Right atrium auricular region (tissue), 2 donors: ENCODE measurements at places on chromosomes 2 and 18.

DNA sequence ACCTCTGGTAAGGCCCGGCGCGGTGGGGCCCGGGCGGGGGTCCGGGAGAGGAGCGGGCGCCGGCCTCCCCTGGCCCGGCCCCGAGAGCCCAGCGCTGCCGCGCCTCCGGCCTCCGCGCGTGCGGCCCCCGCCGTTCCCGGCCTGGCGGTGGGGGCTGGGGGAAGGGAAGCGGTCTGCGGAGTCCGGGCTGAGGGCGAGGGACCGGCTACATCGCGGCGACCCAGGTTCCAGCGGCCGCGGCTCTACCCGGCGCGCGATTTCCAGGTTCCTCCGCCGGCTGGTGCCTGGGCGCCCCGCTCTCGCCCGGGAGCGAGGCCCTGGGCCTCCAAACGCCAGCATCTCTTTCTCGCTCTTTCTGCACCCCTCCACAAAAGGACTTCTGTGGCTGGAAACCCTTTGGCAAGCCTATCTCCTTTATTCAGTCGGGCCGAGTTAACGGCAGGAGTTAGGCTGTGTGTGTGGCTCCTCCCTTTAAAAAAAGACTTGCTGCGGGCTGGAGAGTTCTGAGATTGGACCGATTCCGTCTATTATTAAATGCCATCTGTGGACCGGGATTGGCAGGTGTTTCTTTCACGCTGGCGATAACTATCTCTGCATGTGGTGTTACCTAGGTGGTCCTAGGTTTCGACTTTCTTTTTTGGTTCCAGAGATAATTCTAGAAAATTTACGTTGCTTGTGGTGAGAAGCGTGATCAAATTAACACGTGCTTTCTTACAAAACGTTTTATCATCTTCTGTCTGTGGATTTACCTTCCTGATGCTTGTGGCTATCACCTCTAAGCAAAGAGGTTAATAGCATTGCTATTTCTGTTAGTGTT is 592 bp downstream of the ME2 start:
- H3K27ac ChIP-seq: peak overlapping the region; percentile 97
- H3K27me3 ChIP-seq: no peaks in the 10 kb centered on the region
- no peaks in the 10 kb centered on the region for H3K4me1 ChIP-seq

- no peaks in the 10 kb centered on the region for H3K36me3 ChIP-seq
- H3K4me3 ChIP-seq: peak overlapping the region; percentile 52
Observed at GRCh38 chr2:54709336-54709809, 14.1 kb upstream of the EML6 start.

DNA sequence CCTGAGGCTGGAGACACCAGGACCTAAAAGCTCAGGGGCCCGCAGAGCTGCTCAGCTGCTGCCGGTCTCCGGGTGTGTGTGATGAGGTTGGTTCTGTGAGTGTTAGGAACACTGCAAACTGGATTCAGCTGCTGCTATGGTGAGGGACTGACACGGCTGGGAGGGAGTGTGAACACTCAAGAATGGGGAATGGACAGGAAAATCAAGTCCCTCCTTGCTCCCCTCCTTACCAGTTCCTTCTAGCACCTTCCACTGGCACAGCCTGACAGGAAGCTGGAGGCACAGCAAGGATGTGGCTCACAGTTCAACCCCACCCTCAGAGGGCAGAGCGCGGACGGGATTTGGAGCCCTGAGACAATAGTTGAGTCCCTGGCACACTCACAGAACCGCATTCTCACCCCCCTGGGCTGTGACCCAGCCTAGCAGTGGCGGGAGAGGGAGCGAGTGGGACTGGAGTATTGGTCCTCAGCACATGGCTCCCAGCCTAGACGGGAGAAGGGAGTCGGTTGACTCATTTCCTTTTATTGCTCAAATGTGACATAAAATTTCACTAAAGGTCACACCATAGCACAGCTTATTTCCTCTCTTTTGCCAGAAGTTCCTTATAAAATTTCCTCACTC is 42.5 kb downstream of the LRRC30 start:
- H3K36me3 ChIP-seq: no peaks in the 10 kb centered on the region
- H3K27me3 ChIP-seq: no peaks in the 10 kb centered on the region
- peaks cover 15% of the 10 kb centered on the region for H3K4me1 ChIP-seq
- peak overlapping the region; percentile 70 for H3K27ac ChIP-seq
- peak; percentile 91 for DNase-seq
- no peak overlapping the region for H3K4me3 ChIP-seq

DNA sequence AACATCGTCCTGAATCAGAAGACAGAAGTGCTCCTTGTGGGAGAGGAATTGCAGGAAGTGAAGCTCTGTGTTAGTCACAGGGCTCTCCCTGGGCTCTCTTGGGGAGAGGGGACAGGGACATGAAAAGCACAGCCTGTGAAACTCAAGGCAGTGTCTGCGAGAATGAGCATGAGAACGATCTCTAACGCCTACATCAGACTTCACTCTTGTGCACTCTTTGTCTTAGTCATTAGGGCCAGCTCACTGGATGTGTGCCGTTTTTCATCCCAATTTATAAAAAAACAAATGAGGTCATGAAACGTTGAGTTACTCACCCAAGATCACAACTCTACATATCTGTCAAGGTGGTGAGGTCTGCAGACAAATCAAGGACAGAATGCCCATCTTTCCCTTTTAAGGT is 27.0 kb upstream of the TWIST2 start:
- no peak overlapping the region for H3K4me3 ChIP-seq
- no peaks in the 10 kb centered on the region for H3K4me1 ChIP-seq
- no peaks in the 10 kb centered on the region for H3K27me3 ChIP-seq
- H3K36me3 ChIP-seq: no peaks in the 10 kb centered on the region
- DNase-seq: no peak

- H3K4me3 ChIP-seq: no peak overlapping the region
- DNase-seq: no peak
- H3K4me1 ChIP-seq: no peaks in the 10 kb centered on the region
- H3K27me3 ChIP-seq: no peaks in the 10 kb centered on the region
- H3K27ac ChIP-seq: no peak overlapping the region
Observed at GRCh38 chr2:100980046-100980445, 22.0 kb upstream of the RPL31 start.

DNA sequence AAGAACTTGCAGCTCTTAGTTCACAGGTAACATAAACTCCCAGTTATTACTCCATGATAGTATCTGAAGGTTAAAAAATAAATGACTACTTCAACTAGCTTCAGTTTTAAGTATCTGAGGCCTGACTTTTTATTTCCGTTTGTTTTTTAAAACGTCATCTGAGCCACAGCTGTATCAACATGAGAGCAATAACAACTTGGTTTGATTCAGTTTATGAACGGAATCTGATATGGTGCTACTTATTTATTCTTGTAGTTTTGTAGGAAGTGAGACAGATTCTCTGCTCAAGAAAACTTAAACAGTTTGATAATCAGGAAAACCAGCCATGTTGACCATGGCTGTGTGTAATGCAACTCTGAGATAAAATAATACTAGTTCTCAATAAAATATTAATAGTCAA is 34.9 kb downstream of the NAB1 start:
- DNase-seq: no peak
- no peak overlapping the region for H3K4me3 ChIP-seq
- H3K4me1 ChIP-seq: no peaks in the 10 kb centered on the region
- H3K27me3 ChIP-seq: no peaks in the 10 kb centered on the region
- no peak overlapping the region for H3K27ac ChIP-seq

- peak overlapping the region; percentile 68 for H3K27ac ChIP-seq
- no peaks in the 10 kb centered on the region for H3K27me3 ChIP-seq
- DNase-seq: peak; percentile 68
- H3K36me3 ChIP-seq: no peaks in the 10 kb centered on the region
- H3K4me1 ChIP-seq: no peaks in the 10 kb centered on the region
Observed at GRCh38 chr2:105406221-105406620, 7.4 kb upstream of the FHL2 start.

- DNase-seq: no peak
- no peaks in the 10 kb centered on the region for H3K27me3 ChIP-seq
- peaks cover 32% of the 10 kb centered on the region for H3K36me3 ChIP-seq
- H3K4me3 ChIP-seq: no peak overlapping the region
Observed at GRCh38 chr2:127712999-127713398, 11.7 kb downstream of the SFT2D3 start.

DNA sequence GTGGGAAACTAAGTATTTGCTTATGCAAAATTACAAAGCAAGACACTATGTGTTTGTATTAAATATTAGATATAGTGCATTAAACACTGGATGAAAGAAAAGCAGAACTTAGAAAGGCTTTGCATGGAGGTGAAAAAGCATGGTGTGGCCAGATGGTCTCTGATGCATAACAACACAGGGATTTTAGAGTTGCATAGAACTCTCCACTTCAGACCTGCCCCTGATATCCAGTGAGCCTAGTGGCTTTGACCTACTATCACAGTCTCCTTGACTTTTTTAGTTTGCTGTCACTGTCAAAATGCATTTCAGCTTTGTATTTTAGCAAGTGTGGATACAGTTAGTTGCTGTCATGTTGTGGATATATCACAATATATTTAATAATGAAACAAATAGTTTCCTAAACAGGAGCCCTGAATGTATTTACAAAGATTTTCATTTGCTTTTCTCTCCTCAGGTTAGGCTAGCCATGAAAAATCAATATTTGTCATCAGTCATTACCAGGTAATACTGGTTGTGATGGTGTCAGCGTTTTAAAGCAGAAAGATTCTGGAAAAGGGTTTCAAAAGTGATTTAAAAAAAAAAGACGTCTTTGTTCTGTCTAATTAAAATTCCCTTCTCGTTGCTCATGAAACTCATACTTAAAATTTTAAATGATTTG is 5.2 kb downstream of the CSRNP3 start:
- H3K27ac ChIP-seq: no peak overlapping the region
- DNase-seq: no peak
- H3K36me3 ChIP-seq: no peaks in the 10 kb centered on the region
- no peaks in the 10 kb centered on the region for H3K4me1 ChIP-seq
- no peak overlapping the region for H3K4me3 ChIP-seq

DNA sequence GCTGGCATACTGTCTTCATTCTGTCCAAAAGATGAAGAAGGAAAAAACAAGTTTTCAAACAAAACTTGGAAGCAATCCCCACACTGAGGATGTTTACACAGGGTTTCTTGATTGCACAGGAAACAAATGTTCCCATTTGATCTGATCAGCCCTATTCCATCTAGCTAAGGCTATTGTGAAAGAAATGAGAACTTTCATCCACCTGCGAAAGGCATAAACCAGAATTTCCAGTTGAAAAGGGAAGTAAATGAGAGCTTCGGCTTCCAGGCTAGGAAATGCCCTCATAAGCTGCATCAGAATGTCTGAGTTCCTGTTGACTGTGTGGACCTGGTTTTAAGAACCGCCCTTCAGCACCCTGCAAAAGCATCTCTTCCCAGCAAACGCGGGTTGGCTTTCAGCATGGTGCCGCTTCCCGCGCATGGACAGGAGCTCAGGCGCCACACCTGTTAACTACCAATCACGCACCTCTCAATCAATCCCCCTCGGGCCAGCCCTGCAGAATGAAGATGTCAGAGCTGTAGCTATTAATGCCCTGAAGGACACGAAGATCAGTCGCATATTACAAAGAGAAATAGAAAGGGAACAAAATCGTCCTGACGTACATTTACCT is 850.4 kb downstream of the GALR1 start:
- H3K27me3 ChIP-seq: no peaks in the 10 kb centered on the region
- no peak overlapping the region for H3K4me3 ChIP-seq
- no peaks in the 10 kb centered on the region for H3K4me1 ChIP-seq
- no peak for DNase-seq

- H3K27ac ChIP-seq: no peak overlapping the region
- no peak overlapping the region for H3K4me3 ChIP-seq
- DNase-seq: no peak
- H3K27me3 ChIP-seq: no peaks in the 10 kb centered on the region
- H3K36me3 ChIP-seq: no peaks in the 10 kb centered on the region
Observed at GRCh38 chr2:51420511-51420910, 388.6 kb upstream of the NRXN1 start.

GRCh38 chr2:191171708-191172355 is 21.0 kb upstream of the STAT4 start:
- no peaks in the 10 kb centered on the region for H3K4me1 ChIP-seq
- no peak for DNase-seq
- H3K27ac ChIP-seq: no peak overlapping the region
- H3K27me3 ChIP-seq: no peaks in the 10 kb centered on the region
